ENCODE measurements at places on chromosomes 11 and 22. TPM values are rescaled to one million over a fixed set of nuclear protein-coding genes. Genes with fewer than 3 reads are reported as not detected.

The RGL4 gene
- not detected for total RNA-seq

The ASRGL1 gene
- total RNA-seq, result 1.9 TPM

The AIFM3 gene
- 0.52 TPM for total RNA-seq

The SDHAF2 gene
- total RNA-seq, result 63.3 TPM

The OR2AT4 gene
- not detected for total RNA-seq

The RAG1 gene
- 0.86 TPM for total RNA-seq

The BDNF gene
- total RNA-seq, result 5.0 TPM

The MIOX gene
- not detected for total RNA-seq

The SPI1 gene
- not detected for total RNA-seq

The VWA5A gene
- 108 TPM for total RNA-seq

The APOL5 gene
- not detected for total RNA-seq

The OR52L1 gene
- total RNA-seq, result not detected

The NEFH gene
- total RNA-seq, result 0.39 TPM

The OR8H2 gene
- total RNA-seq, result not detected

The ANKRD13D gene
- 18.8 TPM for total RNA-seq

The HOATZ gene
- not detected for total RNA-seq

The CDON gene
- total RNA-seq, result 48.3 TPM

The TSGA10IP gene
- not detected for total RNA-seq

The GLYATL1 gene
- total RNA-seq, result 0.13 TPM

The CALCA gene
- 0.22 TPM for total RNA-seq

The INS gene
- not detected for total RNA-seq

The GLYAT gene
- not detected for total RNA-seq

The CARD16 gene
- 0.39 TPM for total RNA-seq

Data from articular chondrocyte of knee joint (primary cell).